Bone marrow (tissue), 2 donors: ENCODE measurements at places on chromosomes 5 and 9.

- DNase-seq, result no peak
Observed at GRCh38 chr5:12870872-12871539, 966.8 kb upstream of the CTNND2 start.

DNA sequence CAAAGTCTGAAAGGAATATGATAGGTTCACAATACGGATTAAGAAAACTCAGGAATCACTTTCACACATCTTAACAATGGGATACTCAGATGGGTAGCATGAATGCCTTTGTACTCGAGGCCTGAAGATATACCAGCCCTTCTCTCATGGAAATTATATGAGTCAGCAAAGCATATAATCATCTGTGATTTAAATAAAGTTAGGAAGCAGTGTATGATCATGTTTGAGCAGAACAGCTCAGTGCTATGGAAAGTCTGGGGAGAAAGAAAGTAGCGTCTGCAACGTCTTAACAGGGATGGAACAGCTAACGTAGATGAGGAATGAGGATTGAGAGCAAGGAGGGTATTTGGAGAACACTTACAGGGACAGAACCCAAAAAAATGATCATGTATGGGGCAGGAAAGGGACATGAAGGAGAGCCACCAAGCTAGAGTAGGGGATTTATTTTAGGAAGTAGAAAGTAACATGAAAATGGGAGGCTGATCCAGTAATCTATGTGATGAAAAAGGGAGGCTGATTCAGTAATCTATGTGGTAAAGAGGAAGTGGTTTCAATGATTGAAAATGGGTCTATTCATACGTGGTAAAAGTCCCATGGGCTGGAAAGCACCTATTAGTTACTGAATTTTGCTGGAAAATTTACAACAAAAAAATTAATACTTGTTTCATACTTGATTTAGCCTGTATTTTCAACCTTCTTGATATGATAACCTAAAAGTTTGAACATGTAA lies 85.9 kb downstream of the GNA14 start:
- DNase-seq, result no peak

- no peak for DNase-seq
Observed at GRCh38 chr5:89267788-89268187, 384.8 kb upstream of the MEF2C start.

DNA sequence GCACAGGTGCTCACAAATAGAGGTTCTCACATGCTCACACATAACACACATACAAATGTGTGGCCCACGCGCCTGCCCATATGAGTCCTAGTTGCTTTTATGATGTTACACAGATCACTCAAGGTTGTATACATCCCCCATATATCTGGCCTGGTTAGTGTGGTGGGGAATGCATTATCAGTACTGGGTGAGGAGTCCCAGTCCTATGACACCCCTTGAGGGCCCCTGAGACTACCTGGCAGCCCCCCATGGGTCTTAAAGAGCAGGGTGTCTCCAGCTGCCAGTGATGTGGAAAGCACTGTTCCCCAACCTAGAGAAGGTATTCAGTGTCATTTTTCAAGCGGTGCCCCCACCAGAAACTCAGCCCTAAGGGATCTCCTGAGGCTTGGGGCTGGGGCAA lies 2.8 kb upstream of the HAND1 start:
- no peak for DNase-seq

DNA sequence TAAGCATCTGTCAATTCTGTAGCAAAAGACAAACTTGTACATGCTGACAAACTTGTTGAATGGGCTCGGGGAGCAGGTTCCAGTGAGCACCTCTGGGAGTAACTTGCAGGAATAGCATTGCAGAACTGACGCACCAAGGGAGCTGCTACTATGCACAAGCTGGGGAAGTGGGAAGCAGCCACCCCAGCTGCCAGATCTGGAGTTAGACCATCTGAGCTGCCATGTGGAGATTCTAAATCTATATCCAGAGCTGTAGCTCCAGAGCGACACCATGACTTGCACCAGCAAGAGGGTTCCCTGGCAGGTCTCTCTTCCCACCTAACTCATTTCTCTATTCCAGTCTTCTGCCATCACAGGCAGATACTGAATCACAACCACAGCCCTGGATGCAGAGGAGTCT lies 346.0 kb upstream of the PANK3 start:
- DNase-seq, result no peak

DNA sequence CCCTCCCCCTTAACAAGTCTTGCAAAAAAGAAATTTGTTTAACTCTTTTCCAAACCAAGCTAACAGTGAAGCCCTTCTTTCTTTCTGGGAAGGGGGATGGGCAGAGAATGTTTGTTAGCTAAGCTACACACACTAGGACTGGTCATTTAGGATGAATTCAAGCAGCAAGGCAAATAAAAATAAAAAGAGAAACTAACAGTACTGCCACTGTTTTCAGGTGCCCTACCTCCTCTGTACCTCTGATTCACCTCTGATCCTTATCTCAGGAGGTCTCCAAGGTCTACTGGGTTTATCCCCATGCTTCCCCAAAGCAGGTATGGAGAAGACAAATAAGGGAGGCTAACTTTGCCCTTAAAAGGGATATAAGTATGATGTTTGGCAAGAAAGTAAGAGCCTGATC lies 52.9 kb downstream of the ELL2 start:
- no peak for DNase-seq

DNA sequence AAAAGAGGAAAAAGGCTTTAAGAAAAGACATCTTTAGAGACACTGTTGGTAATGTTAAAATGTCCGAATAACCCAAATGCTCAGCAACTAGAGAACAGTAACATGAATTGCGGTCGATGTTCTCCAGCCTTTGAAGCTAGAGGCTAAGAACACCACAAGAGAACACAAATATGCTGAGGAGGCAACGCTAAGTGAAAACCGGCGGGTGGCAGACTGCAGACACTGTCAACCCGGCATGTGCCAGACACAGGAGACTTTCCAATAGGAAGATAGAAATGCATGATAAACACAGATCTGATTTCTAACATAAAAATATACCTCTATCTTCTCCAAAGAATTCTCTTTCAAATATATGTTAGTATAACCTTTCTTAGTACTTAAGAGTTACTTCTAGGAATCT lies 18.4 kb upstream of the DDX41 start:
- no peak for DNase-seq

GRCh38 chr5:32583582-32584232 lies 1.6 kb upstream of the SUB1 start:
- DNase-seq, result no peak

DNA sequence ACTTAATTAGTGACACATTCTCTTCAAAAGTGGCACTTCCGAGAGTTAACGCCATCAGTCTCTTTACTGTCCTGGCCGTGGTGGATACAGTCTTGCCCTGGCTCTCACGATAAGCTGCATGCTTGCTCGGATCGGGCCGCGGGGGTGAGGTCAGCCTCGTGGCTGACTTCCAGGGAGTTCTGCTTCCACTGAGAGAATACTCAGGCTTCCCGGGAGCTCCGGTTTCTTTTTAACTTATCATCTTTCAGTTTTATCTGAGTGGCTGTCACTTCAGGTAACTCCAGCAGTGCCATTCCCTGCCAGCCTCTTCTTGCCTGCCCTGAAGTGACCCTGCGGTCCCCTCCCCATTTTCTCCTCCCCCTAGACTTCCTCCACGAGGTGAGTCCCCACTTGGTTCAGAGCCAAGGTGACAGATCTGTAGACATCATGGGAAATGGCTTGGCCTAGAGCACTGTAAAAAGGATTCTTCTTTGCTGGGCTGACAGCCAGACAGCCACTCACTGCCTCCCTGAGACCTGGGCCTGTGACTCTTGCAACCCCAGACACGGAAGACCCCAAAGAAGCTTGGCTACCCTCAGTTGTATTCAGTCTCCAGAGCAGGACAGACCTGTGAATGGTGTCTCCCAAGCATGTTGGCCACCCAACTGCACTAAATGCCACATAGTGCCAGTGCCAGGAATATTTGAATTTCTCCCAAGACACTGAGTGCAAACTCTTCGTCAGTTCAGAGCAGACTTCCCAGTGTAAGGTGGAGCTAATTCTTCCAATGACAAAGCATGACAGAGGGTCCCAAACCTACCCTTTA lies 95.1 kb downstream of the DAPK1 start:
- no peak for DNase-seq

GRCh38 chr5:83029-83428 lies 8.9 kb upstream of the PLEKHG4B start:
- DNase-seq, result no peak

DNA sequence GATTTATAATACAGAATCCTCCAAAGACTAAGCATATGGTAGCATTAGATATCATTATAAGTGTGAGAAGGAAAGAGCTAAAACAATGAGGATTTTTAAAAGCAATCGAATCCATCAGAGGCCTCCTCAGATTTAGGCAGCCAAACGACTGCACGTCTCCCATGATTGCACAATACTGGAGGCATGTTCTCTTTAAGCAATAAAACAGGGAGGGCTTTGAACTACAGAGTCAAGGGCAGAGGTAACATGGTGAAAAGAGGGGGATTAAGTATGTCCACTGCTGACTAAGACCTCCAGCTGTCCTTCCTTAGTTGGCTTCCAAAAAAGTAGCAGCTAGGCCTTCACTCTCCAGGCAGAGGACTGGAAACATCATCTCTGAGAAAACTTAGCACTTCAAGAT lies 298.7 kb upstream of the RGMB start:
- DNase-seq, result no peak

- DNase-seq, result no peak
Observed at GRCh38 chr5:151612689-151613427, 21.7 kb upstream of the FAT2 start.

DNA sequence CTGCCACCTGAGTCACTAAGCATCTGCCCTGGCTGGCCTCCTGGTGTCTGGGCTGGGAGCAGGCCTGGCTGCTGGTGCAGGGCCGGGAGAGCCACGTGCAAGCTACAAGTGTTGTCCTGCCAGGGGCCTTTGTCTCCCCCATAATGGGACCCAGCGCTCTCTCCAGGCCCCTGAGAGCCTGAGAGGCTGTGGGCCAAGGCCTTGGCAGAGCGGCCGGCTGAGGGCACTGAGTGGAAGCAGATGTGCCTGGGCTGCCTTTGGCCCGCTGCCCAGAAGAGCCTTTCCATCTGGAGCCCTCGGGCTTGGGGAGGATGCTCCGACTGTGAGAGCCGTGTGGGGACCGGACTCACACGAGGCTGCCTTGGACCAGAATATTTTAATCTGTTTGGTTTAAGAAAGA lies 185.5 kb downstream of the RGS3 start:
- no peak for DNase-seq

DNA sequence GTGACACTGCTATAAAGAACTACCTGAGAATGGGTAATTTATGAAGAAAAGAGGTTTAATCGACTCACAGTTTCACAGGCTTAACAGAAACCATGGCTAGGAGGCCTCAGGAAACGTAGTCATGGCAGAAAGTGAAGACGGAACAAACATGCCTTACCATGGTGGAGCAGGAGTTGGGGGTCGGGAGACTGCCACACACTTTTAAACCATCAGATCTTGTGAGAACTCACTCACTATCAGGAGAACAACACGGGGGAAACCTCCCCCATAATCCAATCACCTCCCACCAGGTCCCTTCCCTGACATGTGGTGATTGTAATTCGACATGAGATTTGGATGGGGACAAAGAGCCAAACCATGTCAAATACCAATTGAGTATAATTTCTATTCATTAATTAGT lies 2392.6 kb upstream of the C9orf72 start:
- no peak for DNase-seq

GRCh38 chr9:71791875-71792274 lies 23.6 kb upstream of the CEMIP2 start:
- no peak for DNase-seq

DNA sequence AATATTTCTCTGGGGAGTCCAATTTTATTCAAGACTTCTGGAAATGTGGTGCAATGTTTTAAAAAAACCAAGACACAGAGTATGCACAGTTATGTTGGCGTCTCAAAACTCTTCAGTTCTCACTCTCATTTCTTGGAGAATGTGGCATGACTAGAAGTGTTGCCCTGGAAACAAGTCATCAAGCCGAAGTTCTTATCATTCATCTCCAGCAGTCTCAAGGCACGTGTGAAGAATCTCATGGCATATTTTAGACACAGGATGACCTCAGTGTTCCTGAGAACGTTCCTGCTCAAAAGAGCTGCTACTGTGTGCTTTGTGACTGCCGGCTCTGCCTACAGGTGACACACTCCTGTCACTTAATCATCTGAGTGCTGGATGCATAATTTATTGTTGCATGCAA lies 147.4 kb upstream of the IRX4 start:
- DNase-seq, result no peak

GRCh38 chr5:82259172-82259800 lies 18.9 kb downstream of the RPS23 start:
- peak; percentile 8 for DNase-seq

- no peak for DNase-seq
Observed at GRCh38 chr9:13941714-13942113, 372.2 kb downstream of the NFIB start.

DNA sequence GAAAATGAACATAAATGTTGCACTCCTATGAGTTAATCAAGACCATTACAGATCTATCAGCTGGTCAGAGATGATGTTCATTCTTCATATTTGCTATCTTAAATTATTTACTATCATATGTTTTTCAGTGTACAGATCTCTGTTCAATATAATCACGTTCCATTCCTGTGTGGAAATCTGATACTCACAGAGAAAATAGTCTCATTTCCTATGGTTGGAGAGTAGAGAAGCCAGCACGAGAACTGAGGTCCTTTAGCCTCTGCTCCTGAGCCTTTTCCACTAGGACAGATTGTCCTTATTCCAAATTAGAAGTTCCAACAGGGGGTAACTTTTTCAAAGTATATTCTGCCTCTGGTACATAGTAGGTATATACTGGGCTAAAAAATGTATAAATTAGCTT lies 29.2 kb downstream of the UGCG start:
- no peak for DNase-seq

DNA sequence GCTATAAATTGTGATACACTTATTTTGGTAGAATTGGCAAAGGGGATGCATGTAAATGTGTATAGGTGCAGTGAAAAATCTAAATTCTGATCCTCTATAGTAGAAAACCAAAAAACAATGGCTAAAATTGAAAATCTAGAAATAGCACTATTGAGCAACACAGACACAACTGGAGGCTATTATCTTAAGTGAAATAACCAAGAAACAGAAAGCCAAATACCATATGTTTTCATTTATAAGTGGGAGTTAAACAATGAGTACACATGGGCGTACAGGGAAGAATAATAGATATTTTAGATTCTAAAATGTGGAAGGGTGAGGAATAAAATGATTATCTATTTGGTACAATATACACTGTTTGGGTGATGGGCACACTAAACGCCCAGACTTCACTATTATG lies 183.2 kb upstream of the TUSC1 start:
- DNase-seq, result no peak

- DNase-seq, result no peak
Observed at GRCh38 chr9:134730761-134731496, 89.3 kb downstream of the COL5A1 start.

- no peak for DNase-seq
Observed at GRCh38 chr9:130668196-130668595, 3.8 kb downstream of the PRDM12 start.

DNA sequence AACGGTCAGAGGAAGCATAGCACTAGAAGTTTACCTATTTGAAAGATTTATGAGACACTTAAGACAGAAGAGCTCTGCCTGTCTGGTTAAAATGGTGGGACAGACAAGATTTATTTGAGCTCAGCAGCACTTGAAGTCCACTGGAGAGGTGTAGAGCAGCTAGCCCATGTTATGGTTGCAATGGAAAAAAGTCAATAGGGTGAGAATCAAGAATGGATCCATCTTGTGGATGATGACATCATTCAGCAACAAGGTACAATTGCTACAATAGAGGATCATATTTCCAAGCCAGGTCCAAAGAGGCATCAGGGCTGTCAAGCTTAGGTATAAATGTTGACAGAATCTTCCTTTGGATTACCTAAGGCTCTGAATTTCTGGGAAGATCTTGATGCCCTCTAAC lies 21.1 kb upstream of the ZNF131 start:
- DNase-seq, result no peak

- DNase-seq, result no peak
Observed at GRCh38 chr5:90916947-90917800, 358.6 kb downstream of the ADGRV1 start.

GRCh38 chr5:82512025-82512424 lies 233.9 kb upstream of the RPS23 start:
- no peak for DNase-seq
